ENCODE measurements at places on chromosomes 7 and 10.

- DNase-seq, result no peak
Observed at GRCh38 chr7:36748017-36748487, 23.8 kb upstream of the AOAH start.

- no peak for DNase-seq
Observed at GRCh38 chr10:17001961-17002749, 127.5 kb downstream of the CUBN start.

- no peak for DNase-seq
Observed at GRCh38 chr7:142298009-142298408, 40.2 kb upstream of the PRSS58 start.

GRCh38 chr10:1468811-1469210 is 268.5 kb downstream of the ADARB2 start:
- DNase-seq, result no peak

- no peak for DNase-seq
Observed at GRCh38 chr10:128744811-128745305, 618.6 kb upstream of the MKI67 start.

DNA sequence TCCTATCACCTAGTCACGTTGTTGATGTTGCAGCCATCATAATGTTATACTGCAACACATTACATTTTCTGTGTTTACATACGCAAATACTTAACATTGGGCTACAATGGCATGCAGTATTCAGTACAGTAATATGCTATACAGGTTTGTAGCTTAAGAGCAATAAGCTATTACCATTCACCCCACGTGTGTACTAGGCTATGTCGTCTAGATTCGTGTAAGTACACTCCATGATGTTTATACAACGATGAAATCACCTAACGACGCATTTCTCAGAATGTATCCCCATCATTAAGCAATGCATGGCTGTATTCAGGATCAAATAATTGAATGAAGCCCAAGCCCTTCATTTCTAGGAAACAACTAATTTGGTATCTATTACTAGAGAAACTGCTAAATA is 43.4 kb upstream of the C1GALT1 start:
- no peak for DNase-seq

GRCh38 chr10:113496111-113497109 is 56.4 kb upstream of the HABP2 start:
- DNase-seq, result no peak

DNA sequence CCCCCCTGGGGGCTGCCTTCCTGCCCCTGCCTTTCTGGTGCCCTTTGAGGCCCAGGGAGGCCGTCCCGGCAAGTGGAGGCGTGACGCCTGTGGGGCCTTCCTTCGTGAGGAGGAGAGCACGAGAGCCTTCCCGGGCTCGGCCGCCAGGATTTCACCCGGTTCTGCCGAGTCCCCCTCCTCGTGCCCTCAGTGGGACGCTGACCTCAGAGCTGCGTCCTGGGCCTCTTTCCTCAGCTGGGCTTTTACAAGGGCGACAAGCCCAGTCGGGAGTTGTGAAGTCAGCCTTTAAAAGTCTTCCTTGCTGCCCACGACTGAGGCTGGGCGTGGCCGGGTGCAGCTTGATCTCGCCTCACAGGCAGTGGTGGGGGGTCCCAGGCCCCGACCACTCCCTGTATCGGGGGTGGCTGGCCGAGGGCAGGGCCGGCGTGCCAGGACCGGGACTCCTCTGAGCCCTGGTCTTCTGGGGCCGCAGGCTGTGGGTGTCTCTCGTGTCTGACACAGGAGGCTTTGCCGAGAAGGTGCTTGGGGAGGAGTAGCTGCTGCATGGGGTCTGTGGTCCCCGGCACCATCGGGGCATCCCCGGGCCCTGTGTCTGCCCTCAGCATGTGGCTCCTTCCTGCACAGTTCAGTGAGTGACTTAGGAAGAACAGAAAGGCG is 41.8 kb downstream of the FAM20C start:
- DNase-seq, result no peak

DNA sequence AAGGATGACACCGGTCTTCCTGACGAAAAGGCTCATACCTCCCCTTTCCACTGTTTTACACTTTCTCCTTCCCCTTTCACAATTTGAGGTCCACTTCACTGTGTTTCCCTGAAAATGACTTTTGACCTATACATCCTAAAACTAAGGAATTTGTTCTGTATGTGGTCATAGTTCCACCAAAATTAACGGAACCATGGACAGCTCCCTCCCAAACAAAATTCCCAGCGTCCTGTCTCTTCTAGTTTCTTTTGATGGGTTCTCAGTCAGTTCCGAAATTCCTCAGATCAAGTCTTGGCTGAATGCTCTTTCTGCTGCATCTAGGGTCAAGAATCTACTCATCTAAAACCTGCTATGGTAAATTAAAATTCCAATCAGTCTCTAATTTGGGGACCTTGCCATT is 1191.9 kb downstream of the CNTNAP2 start:
- no peak for DNase-seq

GRCh38 chr10:30911303-30911863 is 120.3 kb downstream of the ZNF438 start:
- DNase-seq, result no peak

- DNase-seq, result no peak
Observed at GRCh38 chr7:1022801-1023465, 21.4 kb upstream of the GPR146 start.

- no peak for DNase-seq
Observed at GRCh38 chr7:13742126-13742525, 247.3 kb downstream of the ETV1 start.

GRCh38 chr10:17427666-17428350 is 26.6 kb downstream of the ST8SIA6 start:
- DNase-seq, result no peak

GRCh38 chr10:53664282-53665019 is 891.9 kb upstream of the MBL2 start:
- no peak for DNase-seq

DNA sequence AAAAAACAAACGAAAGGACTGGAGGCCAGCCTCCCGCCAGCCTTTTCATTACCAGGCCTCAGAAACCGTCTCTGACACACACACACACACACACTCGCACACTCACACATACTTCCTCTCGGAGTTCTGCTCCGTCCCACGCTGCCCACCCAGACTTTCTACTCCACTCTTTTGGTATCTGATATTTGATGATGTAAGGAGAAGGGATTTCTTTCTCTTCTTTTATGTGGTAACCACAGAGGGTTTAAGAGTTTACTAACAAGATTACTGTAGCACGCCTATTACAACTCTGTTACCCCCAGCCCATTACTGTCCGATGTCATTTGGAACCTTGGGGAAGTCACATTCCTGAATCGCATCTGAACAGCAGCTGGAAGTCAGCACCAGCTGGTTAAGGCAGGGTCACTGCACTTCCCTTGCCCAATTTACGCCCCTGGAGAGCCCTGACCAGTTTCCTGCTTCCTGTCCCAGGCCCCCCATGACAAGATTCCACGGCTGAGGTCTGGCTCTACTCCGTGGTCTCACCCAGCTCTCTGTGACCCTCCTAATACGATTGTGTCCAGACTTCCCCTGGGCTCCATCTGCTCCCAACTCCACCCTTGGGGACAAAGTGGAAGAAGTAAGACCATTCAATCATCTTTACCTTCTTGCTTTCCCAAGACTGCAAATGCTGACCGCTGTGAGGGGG is 1.1 kb downstream of the DENND2A start:
- DNase-seq, result no peak

DNA sequence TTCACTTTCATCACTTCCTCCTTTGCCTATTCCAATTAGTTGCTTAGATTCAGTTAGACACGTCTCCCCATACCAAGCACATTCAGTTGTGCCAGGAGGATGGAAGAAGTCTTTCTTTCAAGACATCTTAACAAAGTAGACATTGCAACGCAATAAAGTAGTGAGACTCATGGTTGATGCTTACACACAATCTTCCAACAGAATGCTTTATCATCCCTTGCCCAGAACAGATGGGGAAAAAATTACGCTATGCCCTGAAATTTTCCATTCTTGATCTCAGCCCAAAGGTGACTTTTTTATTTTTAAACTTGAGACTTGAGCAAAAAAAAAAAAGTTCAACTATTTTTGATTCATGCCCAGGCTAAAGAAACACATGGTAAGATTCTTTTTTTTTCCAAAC is 74.9 kb downstream of the KCNMA1 start:
- no peak for DNase-seq

DNA sequence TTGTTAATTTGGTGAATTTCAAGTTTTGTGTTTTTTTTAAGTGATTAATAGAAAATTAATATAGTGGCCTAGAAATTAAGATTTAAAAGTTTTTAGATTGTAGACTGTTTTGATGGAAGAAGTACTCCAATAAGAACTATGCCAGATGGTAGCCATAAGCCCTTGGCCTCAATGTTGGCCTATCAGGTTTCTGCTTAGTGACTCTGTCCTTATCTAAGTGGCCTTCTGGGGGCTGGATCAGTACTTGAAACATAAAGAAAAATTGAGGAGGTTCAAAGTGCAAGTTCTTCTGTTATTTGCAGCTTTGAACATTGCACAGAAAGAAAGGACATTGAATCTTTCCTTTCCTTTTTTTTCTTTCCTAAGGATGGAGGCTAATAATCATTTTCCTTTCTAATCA is 9.9 kb downstream of the CCDC126 start:
- DNase-seq, result no peak

DNA sequence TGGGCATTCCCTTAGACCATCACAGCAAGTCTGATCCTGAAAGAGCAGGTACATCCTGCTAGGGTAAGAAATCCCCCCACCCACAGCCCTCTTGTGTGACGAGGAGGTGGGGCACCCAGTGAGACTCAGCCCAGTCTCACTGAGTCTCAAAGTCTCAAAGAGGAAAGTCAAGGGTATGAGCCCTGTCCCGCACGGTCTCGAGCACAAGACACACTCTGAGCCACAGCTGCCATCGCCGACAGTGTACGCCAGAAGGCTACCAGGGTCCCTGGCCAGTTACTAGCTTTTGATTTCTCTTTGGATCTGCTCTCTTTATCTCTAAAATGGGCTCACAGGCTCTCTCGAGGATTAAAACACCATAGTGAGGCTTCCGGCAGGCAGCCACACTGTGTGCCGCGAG is 190.2 kb downstream of the TNS3 start:
- no peak for DNase-seq

DNA sequence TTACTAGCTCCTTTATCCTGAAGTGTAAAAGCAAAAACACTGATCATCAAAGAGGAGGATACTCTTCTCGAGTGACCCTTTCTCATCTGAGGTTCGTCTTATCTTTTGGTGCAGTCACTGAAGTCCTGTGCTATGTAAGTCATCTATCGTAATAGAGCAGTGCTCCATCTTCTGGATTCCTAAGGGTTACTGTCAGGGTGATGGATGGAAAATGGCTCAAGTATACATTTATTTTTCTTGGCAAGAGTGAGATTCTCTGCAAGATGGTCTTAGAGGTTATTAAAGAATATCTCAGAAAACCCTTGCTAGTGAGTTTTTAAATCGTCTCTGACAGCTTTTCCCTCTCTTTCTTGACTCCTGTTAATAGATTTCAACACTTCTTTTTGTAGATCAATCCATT is 12.4 kb downstream of the PRKG1 start:
- DNase-seq, result no peak

- DNase-seq, result no peak
Observed at GRCh38 chr10:71746344-71747037, 26.8 kb downstream of the VSIR start.

DNA sequence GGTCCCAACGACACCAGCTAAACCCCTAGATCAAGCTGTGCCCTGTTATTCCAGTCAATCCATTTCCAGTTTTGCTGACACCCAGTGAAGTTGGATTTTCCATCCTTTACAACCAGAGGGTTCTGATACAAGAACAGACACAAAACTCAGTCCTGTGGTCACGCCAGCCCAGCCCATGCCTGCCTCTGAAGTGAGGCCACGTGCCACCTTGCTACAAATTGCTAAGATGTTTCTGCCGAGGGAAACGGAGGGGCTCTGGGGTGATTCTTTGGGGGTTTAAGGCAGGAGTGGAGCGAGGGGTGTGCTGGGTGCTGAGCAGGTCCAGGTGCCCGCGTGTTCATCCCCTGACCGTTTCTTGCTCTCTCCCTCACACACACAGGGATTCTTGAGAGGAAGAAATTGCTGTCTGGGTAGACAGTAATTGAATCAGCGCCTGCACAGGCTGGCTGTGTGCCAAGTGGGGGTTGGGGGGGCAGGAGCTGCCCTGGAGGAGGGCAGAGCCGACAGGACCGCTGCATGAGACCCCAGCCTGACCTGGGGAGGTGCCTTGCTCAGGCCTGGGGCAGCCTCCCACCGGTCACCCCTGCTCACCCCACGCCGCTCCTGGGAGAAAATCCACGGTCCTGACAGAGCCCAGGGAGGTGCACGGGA is 38.1 kb downstream of the ADAP1 start:
- DNase-seq, result no peak

DNA sequence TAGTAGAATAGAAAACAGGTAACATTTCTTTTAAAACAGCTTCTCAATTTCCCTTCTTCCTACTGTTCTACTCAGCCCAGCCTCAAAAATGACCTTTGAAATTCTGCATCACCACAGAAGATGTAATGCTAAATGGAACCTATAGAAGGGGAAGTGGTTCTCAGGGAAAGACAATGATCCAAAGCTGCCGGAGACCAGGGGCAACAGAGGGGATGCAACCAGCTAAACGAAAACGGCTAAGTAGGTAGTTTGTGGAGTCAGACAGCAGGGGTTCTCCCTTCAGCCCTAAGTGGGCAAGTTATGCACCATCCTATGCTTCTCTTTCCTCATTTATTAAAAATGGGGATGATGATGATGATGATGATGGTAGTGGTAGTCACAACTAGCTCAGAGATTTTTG is 214.3 kb downstream of the ELMO1 start:
- no peak for DNase-seq

DNA sequence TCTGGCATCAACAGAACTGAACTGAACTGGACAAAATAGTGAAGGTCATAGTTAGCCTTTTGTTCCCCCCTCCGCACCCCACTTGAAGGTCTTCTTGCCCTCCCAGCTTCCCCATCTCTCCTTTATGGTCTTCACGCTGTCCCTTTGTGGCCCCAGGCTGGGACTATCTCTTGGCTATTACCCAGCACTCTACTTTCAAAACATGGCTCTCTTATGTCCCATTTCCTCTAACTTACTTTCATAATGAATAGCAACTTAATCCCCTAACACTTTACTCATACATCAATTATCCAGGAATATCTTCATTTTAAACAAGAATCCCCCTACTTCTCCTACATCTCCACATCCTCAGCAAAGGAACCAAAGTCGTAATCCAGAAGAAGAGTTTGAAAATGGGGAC is 135.3 kb upstream of the ITGB1 start:
- no peak for DNase-seq

DNA sequence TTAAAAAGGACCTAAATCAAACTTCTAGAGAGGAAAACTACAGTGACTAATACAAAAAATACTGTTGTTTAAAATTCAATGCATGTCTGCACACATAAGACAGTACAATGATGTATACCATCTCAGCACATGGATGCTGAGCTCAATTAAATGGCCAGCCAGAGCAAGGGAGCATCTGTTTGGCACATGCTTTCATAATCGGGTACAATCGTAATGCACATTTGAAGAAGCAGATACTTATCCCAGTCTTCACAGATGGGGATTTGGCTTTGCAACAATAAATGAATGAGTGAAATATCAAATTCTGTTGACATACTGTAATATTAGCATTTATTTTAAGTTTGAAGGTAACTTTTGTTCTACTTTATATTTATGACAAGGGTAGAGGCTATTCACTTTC is 187.8 kb downstream of the CRPPA start:
- no peak for DNase-seq

- no peak for DNase-seq
Observed at GRCh38 chr7:80771523-80771922, 133.1 kb downstream of the CD36 start.

Data from NCI-H187 (cell line).